Mucosa of gallbladder (tissue), 1 donor: ENCODE measurements at places on chromosomes 12 and 14. TPM values are rescaled to one million over a fixed set of nuclear protein-coding genes. Genes with fewer than 3 reads are reported as not detected.

DNA sequence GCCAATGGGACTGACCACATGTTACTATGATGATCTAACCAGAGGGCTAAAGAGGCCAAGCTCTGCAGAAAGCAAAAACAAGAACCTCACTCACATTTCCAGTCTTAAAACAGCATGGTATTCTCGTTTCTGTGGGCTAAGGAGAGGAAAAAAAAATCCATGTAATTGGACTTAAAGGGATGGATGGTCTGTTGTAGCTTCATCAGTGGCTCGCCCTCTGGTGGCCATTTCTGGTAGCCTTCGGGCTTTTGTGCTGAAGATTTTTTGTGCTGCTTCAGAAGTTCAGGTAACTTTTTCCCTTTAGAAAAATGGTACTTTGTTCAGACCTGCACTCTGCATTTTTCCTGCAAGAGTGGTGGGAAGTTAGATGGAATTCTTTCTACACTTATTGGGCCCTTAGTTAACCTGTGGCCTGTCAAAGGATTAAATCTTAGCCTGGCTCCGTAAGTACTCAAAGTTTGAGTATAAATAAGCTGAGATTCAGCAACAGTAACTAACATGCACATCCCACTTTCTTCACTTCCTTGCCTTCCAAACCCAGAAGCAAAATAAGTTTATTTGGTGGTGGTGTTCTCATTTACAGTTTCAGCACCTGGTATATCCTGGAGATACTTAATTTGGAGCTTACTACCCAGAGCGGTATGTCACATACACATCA, 22.3 kb downstream of the DCAF4 start:
- peak; percentile 66 for DNase-seq

- DNase-seq, result no peak
Observed at GRCh38 chr12:67764946-67765619, 116.5 kb downstream of the DYRK2 start.

DNA sequence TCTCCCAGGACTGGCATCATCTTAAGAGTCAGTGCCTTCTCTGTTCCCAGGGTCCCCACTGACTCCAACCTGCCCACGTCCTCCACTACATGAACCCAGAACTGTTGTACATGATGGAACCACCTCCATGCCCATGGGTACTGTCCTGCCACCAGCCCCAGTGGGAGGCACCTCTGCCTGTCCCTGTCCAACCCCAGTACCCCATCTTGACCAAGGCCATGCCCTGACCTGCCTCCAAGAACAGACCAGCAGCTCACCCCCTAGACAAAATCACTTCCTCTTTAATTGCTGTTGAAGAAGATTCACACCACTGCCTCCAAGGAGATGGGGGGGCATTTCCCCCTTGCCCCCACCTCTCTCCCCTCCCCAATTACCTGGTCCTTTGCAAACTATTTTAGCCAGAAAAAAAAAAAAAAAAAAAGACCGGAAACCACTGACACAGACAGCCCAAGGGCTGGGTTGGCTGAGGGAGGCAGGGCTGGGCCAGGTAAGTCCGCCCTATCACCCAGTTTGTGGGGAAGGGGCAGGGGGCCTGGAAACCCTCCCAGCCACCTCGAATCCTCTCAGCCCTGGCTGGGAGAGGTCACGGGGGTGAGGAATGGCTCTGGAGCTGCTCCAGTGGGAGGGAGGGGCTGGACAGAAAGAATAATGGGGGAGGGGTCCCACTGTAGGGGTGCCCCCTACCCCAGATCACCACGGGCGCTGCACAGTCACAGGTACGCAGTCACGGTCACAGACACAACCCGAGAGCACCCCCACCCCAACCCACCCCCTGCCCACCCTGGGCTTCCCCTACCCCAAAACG, 13.4 kb downstream of the AGAP2 start:
- DNase-seq, result no peak

DNA sequence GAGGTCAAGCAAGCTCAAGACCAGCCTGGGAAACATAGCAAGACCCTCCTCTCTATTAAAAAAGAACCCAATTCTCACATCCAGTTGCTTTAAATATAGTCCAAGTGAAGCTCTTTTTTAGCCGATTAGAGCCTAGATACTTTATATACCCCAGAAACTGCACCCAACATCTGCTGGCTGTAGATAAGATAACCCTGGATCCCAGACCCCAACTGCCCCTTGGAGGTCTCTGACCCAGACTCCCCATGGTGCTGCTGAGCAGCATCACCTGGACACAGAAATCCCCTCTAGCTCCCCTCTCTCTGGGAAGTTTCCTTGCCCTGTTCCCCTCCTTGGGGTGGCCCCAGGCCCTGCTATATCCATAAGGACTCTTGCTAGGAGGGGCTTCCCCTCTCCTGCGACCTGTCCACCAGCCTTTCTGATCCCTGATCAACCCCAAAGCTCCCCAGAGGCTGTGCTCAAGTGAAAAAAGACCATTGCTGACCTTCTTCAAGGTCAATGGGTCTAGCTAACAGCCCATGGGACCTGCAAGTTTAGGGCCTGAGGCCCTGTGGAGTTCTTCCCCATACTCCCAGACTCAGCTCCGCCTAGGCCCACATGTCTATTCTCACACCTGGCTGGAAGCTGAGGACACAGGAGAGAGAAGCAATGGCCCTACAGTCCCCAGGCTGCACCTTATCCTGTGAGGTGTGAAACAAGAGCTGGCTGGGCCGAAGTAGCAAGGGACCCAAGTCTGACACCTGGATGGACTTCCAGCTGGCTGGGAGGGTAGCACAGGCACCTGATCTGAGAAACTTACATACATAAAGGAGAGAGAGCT, 56.2 kb downstream of the ARL6IP4 start:
- DNase-seq, result no peak

Gene ARHGDIB
- 86.1 TPM for total RNA-seq

GRCh38 chr12:116852303-116852702, 28.9 kb downstream of the HRK start:
- no peak for DNase-seq

Gene TCL1B
- not detected for total RNA-seq

Gene DTX1
- total RNA-seq, result 4.1 TPM

GRCh38 chr14:55721353-55721752, 141.3 kb downstream of the KTN1 start:
- DNase-seq, result no peak

Gene SERPINA6
- total RNA-seq, result 88.3 TPM

DNA sequence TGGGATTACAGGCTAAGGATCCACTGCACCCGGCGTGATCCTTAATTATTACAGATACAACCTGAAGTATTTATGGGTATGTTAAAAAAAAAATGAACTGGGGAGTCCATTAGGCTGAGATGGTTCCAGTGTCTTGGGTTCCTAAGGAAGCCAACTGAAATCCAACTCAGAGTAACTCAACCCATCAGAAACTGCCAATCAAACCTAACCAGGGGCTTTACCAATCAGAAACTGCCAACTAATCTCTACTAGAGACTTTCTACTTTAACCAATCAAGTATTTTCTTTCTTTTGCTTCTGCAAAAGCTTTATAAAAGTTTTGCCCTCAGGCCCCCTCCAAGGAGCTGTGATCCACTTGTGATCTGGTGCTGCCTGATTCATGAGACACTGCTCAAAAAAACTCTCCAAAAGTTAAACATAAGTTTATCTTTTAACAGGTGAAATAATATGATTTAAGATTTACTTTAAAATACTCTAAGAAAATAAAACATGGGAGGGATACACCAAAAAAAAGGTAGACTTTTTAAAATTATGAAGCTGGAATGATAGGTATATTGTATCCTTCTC, 88.0 kb downstream of the ACADS start:
- DNase-seq, result no peak

DNA sequence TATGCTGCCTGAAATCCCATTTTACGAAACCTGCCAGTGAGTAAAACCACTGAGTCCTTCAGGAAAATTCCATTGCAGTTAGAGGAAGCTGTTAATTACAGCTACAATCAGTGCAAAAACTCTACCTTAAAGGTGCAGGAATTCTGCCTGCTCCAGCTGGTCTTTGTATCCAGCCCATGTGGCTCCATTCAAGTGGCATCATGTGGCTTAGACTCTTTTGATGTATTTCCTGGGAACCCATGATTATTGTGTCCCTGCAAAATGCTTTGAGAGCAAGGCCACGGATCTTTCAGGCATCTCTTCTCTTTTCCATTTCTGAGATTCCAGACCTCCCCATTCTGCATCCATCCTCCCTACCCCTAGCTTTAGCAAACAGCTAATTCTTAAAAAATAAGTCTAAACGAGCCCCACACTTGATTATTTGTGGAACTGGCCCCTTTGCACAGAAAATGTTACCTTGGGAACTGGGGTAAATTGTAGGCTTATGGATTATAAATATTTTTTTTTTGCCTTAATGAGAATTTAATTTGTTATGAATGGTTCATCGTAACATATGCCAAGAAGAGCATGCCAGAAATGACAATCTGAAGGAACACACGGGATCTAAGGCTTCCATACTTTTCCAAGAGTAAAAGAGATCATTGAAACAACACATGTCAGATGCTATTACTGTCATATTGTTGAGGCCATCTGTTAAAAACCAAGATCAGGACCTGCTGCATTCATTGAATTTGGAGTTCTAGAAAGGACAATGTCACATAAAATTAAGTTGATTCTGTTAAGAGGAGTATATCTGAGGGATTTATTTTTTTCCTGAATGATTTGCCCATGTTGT, 144.6 kb downstream of the TPH2 start:
- no peak for DNase-seq

DNA sequence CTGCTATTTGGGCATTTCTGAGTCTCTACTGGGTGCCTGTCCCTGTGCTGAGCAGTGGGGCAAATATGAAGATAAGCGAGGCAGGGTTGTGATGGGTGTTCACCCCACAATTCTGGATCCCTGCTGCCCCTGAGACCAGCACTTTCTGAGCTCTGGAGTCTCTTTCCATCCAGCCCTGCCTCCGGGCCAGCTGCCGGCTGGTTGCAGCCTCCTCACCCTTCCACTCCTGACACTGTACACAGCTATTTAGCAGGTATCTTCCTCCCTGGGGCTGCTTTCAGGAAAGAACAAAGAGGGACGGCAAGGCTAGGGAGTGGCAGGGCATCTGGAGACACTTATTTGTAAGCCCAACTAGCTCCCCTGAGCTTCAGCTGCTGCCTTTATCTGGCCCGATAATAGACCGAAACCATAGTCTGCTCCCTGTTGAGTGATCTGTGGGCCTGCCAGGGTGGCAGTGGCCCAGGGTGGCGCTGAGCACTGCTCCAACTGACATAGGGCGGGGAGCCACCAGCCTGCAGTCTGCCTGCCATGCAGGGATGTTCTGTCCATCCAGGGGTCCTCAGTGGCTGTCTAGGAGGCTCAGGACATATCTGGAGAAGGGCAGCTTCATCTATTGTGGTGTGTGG, 7.6 kb upstream of the KRT80 start:
- no peak for DNase-seq

DNA sequence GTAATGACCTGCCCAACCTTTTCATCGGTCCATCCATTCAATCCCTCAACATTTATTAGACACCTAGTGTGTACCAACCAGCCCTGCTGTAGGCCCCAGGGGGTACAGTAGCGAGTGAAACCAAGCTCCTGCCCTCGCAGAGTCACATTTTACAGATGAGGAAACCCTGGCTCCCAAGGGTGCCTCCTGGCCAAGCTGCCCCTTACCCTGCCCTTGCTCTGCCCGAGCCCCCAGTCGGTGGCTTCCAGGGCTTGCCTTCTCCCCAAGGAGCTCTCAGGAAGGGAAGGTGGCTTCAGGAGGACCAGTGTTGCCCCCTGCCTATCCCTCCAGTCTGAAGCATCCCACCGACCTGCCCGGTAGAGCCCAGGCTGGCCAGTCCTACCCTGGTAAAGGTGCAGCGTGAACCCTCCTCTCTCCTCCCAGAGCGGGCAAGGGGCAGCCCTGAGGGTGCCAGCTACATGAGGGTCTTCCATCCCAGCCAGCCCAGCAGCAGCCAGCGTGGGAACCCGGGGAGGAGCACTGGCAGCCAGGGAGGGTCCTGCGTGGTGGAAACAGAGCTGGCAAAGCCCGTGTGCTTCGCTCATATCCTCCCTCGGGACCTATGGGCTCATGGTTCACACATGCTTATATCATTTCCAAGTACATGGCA, 670 bp upstream of the BEGAIN start:
- DNase-seq, result no peak

Gene SLC6A12
- 1.2 TPM for total RNA-seq

GRCh38 chr12:51884676-51885229, 3.1 kb upstream of the ANKRD33 start:
- DNase-seq, result no peak

Gene SIRT4
- total RNA-seq, result 3.8 TPM
